ENCODE measurements at places on chromosomes 13 and 19. TPM values are rescaled to one million over a fixed set of nuclear protein-coding genes. Genes with fewer than 3 reads are reported as not detected.

Gene CBY2
- total RNA-seq, result not detected

Gene GRK1
- total RNA-seq, result not detected

Gene C13orf46
- 0.03 TPM for total RNA-seq

Gene EXOC3L2
- total RNA-seq, result 0.84 TPM

Gene DAND5
- total RNA-seq, result 0.31 TPM

Gene ATXN8OS
- total RNA-seq, result not detected

- DNase-seq, result no peak
Measured at GRCh38 chr13:102012299-102013293, 389.3 kb downstream of the FGF14 start.

DNA sequence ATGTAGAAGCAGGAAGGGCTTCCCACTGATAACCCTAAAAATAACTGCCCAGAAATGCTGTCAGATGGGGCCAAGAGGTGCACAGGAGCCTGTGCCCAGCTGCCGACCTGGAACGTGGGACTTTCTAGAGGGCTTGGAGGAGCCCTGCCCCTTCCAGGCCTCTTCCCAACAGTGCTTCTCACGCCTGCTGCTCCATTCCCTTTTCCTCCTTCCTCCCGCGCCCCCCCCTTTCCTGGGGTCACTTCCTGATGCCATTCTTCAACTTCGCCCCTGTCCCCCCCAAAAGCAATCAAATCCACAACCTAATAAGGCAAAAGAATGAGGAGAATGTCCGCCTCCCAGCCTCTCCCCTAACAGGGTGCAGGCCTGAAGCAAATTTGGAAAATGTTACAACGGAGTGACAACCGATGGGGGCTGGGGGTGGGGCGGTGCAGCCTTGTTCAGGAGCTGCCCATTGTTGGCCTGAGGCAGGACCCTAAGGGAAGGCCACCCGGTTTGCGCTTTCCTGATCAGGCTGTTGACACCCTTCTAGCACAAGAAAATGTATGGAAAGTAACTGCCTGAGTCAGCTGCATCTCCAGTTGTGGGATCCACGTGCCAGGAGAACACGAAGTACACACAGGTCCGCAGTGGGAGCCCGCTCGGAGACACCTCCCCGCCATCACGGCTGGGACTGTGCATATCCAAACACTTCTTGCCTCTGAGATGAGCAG lies 18.7 kb downstream of the ACTN4 start:
- no peak for DNase-seq

- DNase-seq, result no peak
Measured at GRCh38 chr13:32390048-32390447, 37.9 kb downstream of the N4BP2L1 start.

DNA sequence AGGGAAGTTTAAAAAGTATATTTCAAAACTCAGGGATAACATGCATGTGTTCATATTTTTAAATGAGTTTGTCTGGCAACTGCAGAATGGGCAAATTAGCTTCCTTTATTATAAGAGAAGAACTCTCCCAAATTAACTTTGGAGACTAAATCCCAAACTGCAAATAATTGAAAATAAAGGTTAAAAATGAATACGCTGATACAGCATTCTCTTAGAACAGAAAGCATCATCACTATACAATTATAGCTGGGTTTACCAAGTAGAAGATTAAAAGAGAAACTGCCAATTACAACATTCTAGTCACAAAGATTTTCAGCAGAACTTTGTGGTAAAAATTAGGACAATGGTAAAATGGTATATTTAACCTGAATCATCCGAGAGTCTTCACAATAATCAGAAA lies 73.3 kb downstream of the OLFM4 start:
- no peak for DNase-seq

- no peak for DNase-seq
Measured at GRCh38 chr13:41608839-41609177, 151.5 kb downstream of the RGCC start.

DNA sequence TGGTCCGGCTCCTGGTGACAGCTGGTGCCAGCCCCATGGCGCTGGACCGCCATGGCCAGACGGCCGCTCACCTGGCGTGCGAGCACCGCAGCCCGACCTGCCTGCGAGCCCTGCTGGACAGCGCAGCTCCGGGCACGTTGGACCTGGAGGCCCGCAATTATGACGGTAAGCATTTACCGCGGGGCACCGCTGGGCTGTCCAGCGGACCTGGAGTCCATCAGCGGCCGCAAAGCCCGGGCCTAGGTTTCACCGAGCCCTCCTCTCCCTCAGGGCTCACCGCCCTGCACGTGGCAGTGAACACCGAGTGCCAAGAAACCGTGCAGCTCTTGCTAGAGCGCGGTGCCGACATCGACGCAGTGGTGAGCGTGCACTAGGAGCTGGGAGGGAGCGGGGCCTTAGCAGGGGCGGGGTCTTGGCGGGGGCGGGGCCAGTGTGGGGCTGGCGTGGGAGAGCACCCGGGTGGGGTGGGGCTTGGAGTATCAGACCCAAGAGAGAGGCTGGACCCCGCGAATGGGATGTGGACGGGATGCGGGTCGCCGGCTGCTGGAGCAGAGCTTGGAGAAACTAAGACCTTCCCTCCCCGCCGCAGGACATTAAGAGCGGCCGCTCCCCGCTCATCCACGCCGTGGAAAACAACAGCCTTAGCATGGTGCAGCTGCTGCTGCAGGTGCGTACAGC lies 8.7 kb downstream of the BCL3 start:
- no peak for DNase-seq

GRCh38 chr13:107563099-107563925 lies 652.0 kb downstream of the LIG4 start:
- no peak for DNase-seq

GRCh38 chr19:5046339-5047039 lies 77.6 kb downstream of the KDM4B start:
- DNase-seq, result no peak

- no peak for DNase-seq
Measured at GRCh38 chr19:13459351-13459750, 46.9 kb downstream of the CACNA1A start.

GRCh38 chr19:49333811-49334288 lies 1.4 kb upstream of the CD37 start:
- no peak for DNase-seq

GRCh38 chr13:112740502-112741131 lies 50.8 kb downstream of the ATP11A start:
- DNase-seq, result peak; percentile 82

GRCh38 chr19:1481224-1481892 lies 2.3 kb upstream of the C19orf25 start:
- no peak for DNase-seq

Data from HT1080 (cell line).